Right lobe of liver (tissue), 6 donors: ENCODE measurements at places on chromosomes 7 and 10. TPM values are rescaled to one million over a fixed set of nuclear protein-coding genes. Genes with fewer than 3 reads are reported as not detected.

The ADGRA1 gene
- total RNA-seq: 0.16 TPM

The TMEM176B gene
- total RNA-seq: 852 TPM

The ELFN1 gene
- total RNA-seq: 8.5 TPM

The SPDYE16 gene
- total RNA-seq: not detected

The CTAGE15 gene
- 0.22 TPM for total RNA-seq

The FAM3C gene
- 35.2 TPM for total RNA-seq

The OPALIN gene
- not detected for total RNA-seq

The NUP205 gene
- total RNA-seq: 18.2 TPM

The SLC13A1 gene
- total RNA-seq: not detected

The EFCAB10 gene
- total RNA-seq: not detected

The FAM13C gene
- total RNA-seq: 7.4 TPM

The NCOA4 gene
- 196 TPM for total RNA-seq

The UPK3BL2 gene
- total RNA-seq: 10.8 TPM

The PRTFDC1 gene
- total RNA-seq: 1.1 TPM

The CFAP46 gene
- 0.67 TPM for total RNA-seq

The AASS gene
- total RNA-seq: 23.9 TPM

The PHYHIPL gene
- total RNA-seq: 0.49 TPM

The VSTM2A gene
- not detected for total RNA-seq

The ZNF107 gene
- total RNA-seq: 2.0 TPM

The VPS41 gene
- 30.7 TPM for total RNA-seq

The IQUB gene
- total RNA-seq: 0.19 TPM

- DNase-seq: no peak
These were observed 127.8 kb downstream of the ICA1 start for GRCh38 chr7:8134089-8134733.

GRCh38 chr10:47410271-47410670, 26.2 kb upstream of the ZNF488 start:
- no peak for DNase-seq

- no peak for DNase-seq
These were observed 363.6 kb downstream of the ANKRD30A start for GRCh38 chr10:37488792-37489657.

GRCh38 chr7:99089914-99090629, 53.8 kb downstream of the SMURF1 start:
- no peak for DNase-seq

DNA sequence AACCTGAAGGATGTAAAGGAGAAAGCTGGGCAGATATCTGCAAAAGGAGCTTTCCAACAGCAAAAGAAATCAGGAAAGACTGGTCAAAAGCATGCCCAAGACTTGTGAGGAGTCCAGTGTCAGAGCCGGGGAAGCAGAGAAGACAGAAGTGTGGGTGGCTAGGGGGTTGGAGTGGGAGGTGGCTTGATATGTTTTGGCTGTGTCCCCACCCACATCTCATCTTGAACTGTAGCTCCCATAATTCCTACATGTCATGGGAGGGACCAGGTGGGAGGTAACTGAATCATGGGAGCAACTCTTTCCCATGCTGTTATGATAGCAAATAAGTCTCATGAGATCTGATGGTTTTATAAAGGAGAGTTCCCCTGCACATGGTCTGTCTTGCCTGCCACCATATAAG, 84.9 kb downstream of the INHBA start:
- DNase-seq: no peak

- DNase-seq: peak; percentile 40
These were observed 25.9 kb downstream of the RGS10 start for GRCh38 chr10:119516381-119517234.

DNA sequence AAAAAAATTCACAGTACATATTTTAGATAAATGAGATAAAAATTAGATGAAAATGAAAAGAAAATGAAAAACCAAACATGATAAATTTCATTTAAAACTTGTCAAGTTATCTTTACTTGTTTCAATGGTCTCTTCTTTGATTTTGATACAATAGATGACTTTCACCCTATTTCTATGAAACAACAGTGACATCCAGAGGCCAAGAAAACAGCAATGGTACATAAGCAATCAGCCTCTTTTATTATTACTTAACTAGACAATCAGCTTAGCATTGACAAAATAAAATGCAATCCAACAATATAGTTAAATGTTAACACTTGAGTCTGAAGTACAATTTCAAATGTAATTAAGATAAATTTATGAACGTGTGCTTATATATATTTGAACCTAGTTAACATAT, 74.8 kb upstream of the GPR37 start:
- no peak for DNase-seq

DNA sequence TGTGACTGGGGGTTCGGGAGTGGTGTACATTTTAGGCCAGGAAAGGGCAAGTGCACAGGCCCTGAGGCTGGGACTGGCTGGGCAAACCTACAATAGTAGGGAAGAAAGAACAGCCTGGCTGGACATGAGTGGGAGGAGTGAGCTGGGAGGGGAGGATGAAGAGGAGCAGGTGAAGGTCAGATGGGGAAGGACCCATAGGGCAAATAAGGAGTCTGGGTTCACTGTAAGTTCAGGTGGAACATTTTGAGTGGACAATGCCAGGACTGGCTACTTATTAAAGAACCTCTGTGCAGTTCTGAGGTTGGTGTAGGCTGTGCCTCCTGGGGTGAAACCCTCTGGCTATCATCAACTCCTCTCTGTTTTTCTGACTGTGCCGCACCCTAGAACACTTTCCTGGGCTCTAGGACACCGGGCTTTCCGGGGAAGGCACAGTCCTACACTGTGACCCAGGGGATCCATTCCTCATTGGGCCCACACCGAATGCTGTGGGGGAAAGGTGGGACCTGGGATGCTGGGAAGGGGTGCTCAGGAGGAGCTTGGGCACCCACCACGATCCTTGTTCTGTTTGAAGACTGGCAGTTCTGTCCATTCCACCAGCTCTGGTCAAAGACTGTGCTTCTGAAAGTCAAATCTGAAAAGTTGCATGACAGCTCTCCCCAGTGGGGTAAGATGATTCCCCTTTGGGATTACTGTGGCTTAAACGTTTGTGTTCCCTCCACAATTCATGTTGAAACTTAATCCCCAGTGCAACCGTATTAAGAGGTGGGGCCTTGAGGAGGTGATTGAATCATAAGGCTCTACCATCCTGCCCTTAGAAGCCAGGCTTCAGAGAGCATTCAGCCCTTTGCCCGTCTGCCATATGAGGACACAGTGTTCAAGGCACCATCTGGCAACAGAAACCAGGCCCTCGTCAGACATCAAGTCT, 4.0 kb upstream of the MMP21 start:
- DNase-seq: no peak

DNA sequence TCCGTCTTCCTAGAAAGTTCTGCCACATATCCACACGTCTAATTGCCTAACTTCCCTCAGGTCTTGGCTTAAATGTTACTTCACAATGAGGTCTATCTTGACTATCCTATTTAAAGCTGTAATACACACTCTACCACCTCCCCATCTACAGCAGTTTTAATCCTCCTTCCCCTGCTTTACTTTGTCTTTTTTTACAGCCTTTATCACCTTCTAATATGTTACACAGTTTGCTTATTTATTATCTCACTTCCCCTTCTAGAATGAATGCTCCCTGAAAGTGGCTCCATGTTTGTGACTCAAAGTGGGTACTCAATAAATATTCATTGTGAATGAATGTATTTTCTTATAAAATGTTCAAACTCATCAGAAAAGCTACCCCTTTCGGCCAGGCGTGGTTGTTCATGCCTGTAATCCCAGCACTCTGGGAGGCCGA, 13.6 kb upstream of the MICU1 start:
- no peak for DNase-seq

DNA sequence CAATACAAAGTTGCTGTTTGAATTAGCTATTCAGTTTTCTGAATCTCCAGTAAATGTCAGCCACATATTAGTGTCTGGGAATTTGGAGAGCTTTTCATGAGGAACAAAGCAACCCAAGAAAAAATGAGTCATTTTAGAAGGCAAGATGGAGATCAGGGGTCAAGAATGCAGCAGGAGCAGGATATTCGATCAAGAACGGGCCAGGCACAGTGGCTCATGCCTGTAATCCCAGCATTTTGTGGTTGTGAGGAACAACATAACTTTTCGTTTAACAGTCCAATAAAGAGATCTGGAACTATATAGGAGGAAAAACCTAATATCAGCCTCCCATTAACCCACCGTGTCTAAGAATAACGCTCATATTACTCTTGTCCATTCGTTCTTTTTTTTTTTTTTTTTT, 600.5 kb downstream of the MAGI2 start:
- no peak for DNase-seq

DNA sequence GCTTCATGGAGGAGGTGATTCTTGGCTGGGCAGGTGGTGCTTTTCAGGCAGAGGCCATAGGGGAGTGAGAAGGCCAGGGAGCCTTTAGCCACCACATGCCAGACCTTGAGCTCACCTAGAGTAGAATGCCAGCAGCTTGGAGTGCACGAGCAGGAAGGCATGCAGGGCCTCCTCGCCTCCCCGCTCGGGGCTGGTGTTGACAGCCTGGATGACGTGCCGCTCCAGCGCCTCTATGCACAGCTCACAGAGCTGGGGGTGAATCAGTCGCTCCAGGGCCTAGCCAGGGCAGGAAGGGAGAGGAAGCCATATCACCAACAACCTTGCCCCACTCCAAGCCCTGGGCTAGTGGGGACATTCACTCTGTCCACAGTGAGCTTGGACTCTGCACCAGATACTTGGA, 15.7 kb downstream of the HPS1 start:
- no peak for DNase-seq

- DNase-seq: no peak
These were observed 142.7 kb upstream of the PCBD1 start for GRCh38 chr10:71031026-71031425.

- DNase-seq: no peak
These were observed 214.8 kb downstream of the TMEM178B start for GRCh38 chr7:141288626-141289025.

- DNase-seq: no peak
These were observed 161.6 kb downstream of the BICC1 start for GRCh38 chr10:58674251-58674650.

DNA sequence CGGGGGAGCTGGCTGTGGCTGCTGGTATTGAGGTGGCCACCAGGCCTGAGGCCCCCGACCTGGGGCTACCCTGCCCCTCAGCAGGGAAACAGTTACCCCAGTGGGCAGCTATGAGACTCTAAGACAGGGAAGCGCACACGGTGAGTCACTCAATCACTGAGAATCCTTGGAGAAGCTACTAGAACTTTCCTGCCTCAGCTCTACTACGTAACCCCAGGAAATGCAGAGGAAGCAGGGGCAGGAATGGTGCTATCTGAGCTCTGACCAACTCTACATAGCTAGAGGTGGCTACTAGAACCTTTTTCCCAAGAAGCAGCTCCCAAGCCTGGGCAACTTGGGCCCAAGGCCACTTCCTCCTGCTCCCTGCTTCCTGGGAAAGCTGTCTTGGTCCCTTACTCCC, 11.8 kb downstream of the DNAJB12 start:
- DNase-seq: no peak

DNA sequence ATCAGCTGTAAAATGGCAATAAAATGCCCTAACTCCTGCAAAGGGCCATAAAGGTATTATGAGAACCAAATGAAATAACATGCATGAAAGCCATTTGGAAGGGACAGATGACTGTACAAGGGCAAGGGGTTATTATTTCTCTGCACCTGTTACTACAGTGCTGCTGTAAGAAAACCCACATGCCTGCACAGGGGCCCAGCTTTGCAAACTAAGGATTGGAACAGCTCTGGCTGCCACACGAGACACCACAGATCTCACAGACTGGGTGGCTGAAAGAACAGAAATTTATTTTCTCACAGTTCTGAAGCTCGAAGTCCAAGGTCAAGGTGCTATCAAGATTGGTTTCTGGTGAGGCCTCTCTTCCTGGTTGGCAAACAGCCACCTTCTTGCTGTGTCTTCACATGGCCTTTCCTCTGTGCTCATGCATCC, 409.0 kb upstream of the NRP1 start:
- no peak for DNase-seq

DNA sequence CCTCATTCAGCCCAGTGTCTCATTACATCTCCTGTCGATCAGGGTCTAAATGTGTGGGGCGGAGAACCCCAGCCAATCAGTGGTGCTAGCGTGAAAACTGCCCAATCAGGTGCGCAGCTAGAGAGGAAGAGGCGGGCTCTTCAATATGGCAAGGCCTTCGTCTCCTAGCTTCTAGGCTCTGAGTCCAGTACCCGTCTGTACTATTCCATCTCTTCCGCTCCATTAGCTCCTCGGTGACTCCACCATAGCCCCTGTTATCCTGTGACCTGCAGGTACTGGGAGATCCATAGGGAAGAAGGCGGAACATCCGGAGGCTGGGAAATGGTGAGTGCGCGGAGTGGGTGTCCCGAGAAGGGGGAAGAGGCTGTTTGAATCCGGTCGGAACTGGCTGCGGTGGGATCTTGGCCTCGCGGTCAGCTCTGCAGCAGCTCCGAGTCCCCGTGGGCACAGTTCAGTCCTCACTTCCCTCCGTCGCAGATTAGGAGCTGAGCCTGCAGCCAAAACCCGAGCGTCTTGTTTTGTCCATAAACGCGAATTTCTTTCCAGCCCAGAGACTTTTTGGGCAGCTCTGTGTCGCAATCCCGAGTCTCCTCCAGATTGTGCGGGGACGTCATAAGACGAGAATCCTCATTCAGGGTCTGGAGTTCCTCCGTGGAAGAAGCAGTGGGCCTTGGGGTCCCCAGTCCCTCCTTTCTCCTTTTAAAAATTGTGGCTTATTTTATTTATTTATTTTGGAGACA, at the start of gene ZNF727:
TSS of gene ZNF727 (plus strand) at position 134 of the 740 bp plus-strand sequence. CDS start at position 322, 188 bp downstream.
- peak; percentile 53 for DNase-seq

GRCh38 chr7:149824301-149824741, 13.9 kb upstream of the ZNF862 start:
- no peak for DNase-seq

GRCh38 chr7:101077303-101078086, 7.8 kb upstream of the TRIM56 start:
- DNase-seq: peak; percentile 81

GRCh38 chr10:6582298-6582697, 2.2 kb upstream of the PRKCQ start:
- no peak for DNase-seq

GRCh38 chr7:41114131-41114530, 588.8 kb downstream of the INHBA start:
- no peak for DNase-seq

DNA sequence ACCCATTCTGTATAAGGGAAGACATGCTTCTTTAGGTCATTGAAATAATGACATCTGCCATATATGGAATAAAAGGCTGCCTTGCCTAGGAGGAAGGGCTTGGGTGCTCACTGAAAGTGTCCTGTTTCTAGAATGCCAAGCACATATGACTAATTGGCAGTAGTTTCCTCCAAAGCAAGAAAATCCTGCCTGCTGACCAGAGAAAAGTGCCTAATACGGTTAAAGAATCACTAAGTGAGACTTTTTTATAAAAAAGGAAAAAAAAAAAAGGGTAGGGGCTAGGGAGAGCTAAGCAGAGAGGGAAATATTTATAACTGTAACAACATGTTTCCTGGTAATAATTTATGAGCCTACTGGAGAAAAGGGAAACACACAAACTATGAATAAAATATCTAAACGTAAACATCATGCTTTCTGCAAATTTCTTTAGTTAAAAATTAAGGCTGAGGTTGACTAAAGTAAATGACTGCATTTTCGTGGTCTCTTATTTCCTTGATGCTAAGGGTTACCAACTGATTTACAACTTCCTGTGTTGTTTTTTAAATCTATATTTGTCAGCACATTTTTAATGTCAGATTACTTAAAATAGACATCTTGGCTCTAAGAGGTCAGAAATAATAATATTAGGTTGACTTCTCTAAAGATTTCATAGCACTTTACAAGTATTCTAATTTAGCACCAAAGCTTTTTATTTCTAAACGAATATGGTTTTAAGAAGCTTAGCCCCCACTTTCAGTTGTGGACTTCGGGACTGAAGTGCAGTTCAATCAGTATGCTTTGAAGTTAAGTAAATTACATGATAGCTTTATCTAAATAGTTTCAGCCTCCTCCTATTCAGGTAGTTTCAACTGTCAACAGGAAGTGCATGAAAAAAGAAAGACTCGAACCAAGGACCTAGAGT, 89.6 kb downstream of the CABCOCO1 start:
- DNase-seq: no peak
